ENCODE measurements at places on chromosomes 16 and 17. TPM values are rescaled to one million over a fixed set of nuclear protein-coding genes. Genes with fewer than 3 reads are reported as not detected.

MIS12 gene
- 17.4 TPM for total RNA-seq

TM4SF5 gene
- total RNA-seq: 0.88 TPM

KCNH4 gene
- 0.35 TPM for total RNA-seq

GRCh38 chr17:28846231-28846630 lies 3.6 kb upstream of the FAM222B start:
- no peak for DNase-seq

SMIM5 gene
- 8.0 TPM for total RNA-seq

DNA sequence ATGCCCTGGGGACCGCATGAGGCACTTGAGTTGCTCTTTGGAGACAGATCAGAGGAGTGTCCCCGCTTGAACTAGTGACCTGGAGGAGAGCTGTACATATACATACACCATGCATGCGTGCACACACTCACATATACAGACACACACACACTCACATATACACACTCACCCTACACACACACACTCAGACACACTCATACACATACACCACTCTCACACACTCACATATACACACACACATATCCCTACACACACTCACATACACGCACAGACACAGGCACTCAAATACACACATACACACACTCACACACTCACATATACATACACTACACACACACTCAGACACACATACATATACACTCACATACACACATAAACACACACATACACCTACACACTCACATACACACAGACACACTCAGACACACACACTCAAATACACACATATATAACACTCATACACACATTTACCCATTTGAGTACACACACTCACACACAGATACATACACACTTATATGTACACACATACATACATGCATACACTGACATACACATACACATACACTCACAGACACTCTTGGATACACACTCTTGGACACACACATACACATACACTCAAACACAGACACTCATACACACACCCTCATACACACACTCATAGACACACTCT lies 5.4 kb upstream of the MPP2 start:
- DNase-seq: no peak

- DNase-seq: no peak
These were observed 3.7 kb upstream of the CACNA1H start for GRCh38 chr16:1149101-1149636.

- no peak for DNase-seq
These were observed 119.8 kb downstream of the CLEC16A start for GRCh38 chr16:11064202-11064540.

DNA sequence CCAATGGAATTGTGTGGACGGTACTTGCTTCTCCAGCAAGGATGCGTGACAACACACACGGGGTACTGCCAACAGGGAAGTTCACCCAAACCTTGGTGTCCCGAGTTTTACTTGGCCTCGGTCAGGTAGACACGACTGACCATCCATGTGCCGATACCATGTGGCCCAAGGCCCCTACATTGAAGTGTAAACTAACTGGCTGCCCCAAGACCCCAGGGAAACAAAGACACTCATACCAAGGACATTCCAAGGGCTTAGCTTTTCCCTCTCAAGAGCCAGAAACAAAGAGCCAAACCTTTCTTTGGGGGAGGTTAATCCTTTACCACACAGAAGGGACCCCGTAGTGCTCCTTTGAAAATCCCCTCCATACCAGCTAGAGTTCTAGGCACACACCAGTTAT lies 215.9 kb upstream of the TNRC6C start:
- DNase-seq: no peak

IGF2BP1 gene
- total RNA-seq: 1.3 TPM

DNA sequence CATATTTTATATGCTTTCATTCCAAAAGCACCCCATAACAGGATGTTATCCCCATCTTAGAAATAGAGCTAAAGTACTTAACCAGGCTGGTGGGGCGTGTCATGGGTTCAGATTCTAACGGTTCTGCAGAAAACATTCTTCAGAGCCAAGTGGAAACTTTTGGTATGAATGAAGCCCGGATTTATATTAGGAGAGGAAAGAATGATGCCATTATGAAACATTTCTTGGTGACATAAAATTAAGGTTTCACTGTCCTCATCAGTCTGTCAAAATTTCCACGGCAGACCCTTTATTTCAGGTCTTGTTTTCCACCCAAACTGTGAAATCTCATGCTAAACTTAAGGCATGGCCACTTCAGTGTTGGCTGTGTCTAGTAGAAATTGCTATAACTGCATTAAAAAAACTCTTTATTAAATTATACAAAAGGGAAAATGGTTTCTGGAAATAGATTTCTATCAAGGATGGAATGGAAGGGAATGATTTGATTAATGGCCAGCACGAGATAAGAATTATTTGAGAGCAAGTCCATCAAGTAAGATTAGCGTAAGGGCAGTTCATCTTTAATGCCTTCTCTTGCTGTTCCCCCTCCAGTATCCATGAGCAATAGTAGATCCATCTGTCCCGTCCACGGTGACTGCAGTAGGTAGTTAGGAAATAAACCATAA lies 11.7 kb downstream of the PRKCA start:
- no peak for DNase-seq

DNA sequence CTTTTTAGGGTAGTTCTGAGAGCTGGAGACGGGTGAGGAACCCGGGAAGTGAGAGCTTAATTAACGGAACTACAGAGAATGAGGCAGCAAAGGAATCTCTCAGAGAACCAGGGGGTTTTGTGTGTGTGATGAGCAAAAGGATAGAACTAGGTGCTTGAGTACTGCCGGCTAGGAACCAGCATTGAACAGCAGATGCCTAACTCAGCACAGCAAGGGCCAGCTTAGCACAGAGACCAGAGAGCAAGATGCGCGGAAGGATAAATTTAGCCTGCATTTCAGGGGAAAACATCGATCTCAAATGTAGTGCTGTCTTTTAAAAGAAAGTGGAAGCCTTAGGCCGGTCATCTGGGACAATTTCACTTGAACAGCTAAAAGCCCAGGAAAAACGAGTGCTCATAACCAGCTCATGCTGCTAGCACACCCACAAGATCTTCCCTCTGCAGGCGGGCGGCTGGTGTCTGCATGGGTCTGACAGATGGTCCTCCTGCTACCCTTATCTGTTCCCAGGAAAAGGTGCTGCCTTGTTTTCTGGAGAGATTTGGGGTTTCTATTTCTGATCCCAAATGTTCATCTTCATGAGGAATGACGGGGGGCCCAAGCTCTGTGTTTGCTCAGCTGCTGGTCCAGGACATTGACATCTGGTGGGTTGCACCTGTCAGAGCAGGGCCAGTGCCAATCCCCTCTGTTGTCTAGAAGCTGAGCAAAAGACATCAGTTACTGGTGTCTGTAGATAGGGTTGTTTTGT lies 103.9 kb downstream of the SOCS1 start:
- DNase-seq: no peak

ALOX12 gene
- not detected for total RNA-seq

- DNase-seq: no peak
These were observed 259.7 kb downstream of the SEC14L1 start for GRCh38 chr17:77400445-77400870.

DNA sequence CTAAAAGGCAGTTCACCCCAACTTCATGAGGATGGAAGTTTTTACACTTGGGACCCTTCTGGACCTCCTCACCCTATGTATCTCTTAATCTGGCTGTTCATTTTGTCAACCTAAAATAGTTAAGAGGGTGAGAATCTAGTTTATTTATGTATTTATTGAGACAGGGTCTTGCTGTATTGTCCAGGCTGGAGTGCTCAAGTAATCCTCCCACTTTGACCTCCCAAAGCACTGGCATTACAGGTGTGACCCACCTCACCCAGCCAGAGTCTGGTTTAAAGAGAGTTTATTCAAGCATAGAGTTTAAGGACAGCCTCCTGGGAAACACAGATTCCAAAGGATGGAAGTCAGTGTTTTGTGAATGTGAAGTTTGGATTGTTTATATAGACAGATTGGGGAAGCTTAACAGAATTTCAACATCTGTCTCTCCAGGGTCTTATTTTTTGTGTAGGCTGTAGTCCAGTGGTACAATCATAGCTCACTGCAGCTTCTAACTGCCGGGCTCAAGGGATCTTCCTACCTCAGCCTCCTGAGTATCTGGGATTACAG lies 8.0 kb upstream of the APPBP2 start:
- no peak for DNase-seq

DNA sequence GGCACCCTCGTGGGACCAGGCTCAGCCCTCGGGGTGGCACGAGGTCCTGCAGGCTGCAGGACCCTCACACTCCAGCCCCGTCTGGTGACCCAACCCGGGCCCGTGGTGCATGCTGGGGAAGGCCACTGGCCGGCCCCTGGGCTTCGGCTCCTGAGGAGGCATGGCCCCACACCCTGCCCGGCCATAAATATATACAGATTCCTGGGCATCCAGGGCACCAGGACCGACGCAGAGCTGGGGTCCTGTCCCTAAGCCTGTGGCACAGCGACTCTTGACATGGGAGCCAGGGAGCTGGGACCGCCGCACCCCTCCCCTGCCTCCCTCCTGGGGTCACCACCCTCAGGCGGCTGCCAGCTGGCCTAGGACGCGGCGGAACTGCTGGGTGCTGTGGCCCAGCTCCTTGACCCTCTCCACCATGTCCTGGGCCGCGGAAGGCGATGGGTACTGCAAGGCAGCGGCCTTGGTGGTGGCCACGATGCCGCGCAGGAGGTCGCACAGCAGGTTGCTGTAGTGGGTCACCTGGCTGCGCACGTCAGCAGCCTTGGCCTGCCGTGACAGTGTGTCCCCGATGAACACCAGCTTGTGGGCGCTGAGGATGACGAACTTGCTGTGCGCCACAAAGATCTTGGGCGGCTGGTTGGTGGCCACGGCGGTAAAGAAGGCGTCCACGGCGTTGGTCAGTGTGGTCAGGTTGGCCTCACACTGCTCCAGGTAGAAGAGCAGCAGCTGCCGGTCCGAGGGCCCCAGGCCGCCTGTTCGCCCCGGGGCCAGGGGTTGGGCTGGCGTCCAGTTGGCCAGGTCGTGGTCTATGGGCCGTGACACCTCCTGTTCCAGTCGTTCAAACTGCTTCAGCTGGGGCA lies 10.6 kb downstream of the CTRB1 start:
- no peak for DNase-seq

CHRNE gene
- 1.3 TPM for total RNA-seq

- no peak for DNase-seq
These were observed 100.9 kb upstream of the GSE1 start for GRCh38 chr16:85511938-85512807.

GRCh38 chr16:68696514-68696913 lies 40.6 kb upstream of the CDH1 start:
- no peak for DNase-seq

- DNase-seq: peak; percentile 64
These were observed 44.6 kb upstream of the ZNF750 start for GRCh38 chr17:82884341-82884969.

RNF112 gene
- total RNA-seq: 7.3 TPM

GRCh38 chr17:16506188-16506587 lies 14.2 kb upstream of the LRRC75A start:
- no peak for DNase-seq

DNA sequence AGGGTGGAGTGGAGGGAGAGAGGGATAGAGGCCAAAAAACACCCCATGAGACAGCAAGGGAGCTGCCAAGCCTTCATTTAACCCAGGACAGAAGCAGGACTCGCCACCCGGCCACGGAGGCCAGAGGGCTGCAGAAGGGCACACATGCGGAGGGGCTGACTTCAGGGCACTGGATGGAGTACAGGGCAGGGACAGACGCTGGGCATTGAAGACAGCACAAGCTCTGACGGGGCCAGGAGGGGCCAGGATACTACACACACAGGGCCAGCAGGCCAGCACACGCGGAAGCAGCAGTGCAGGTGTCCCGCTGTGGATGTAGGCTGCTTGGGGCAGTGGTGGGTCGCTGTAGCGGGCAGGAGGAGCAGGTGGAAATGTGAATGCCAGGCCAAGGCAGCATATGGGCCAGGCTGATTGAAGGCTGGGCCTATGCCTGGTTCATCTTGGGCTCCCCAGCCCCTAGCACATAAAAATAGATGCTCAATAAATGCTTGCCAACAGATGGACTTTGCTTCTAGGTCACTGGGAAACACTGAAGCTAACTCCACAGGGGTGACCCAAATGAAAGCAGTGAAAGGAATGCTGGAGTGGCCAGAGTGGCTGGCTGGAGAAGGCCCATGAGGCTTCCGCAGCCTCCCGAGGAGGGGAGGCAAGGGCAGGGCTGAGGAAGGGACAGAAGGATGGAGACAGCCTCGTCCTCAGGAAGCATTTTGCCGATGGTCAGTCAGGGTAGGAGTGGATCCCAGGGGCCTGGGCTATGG lies 61.6 kb downstream of the GNA13 start:
- DNase-seq: no peak

GRCh38 chr17:41347869-41348760 lies 2.5 kb downstream of the KRT33A start:
- DNase-seq: no peak

DNASE1 gene
- 16.1 TPM for total RNA-seq

DNA sequence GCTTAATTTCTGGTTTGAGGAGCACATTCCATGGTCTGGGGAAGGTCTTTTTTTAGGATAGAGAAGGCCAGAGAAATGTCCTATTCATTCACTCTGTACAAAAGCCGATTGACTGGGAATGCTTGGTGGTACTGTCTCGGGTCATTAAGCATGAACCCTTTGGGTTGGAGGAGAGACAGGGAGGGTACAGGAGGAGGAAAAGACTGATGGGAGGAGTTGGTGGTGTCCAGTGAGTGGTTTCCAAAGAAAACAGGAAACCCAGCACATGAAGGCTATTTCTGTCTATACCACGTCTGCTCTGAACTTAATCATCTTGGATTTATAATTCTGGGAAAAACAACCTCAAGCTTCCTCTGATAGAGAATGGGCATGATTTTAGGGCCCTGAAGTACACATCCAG lies 111.9 kb downstream of the XYLT1 start:
- DNase-seq: no peak

AATK gene
- 4.2 TPM for total RNA-seq

TMEM98 gene
- 57.1 TPM for total RNA-seq

- DNase-seq: no peak
These were observed 138.5 kb upstream of the CACNG3 start for GRCh38 chr16:24117680-24118079.

- peak; percentile 63 for DNase-seq
These were observed at the start of gene VMO1 for GRCh38 chr17:4786106-4786511. VMO1 (minus strand) TSS chr17:4786364; CDS start chr17:4786352, 12 bp downstream.

- DNase-seq: peak; percentile 98
These were observed at the start of gene TBX2 for GRCh38 chr17:61399131-61400065. TBX2 (plus strand) TSS chr17:61399843; CDS start chr17:61400177, 334 bp downstream.

- DNase-seq: no peak
These were observed 20.7 kb downstream of the CD7 start for GRCh38 chr17:82296511-82297279.

GRCh38 chr16:29984137-29984763 lies 10.6 kb downstream of the TAOK2 start:
- DNase-seq: no peak

CCDC57 gene
- total RNA-seq: 79.4 TPM

GP1BA gene
- total RNA-seq: not detected

- no peak for DNase-seq
These were observed 5.7 kb upstream of the VAT1L start for GRCh38 chr16:77782694-77783093.
